Renal pelvis (tissue), 12 donors: ENCODE measurements at places on chromosomes 16 and 17.

DNA sequence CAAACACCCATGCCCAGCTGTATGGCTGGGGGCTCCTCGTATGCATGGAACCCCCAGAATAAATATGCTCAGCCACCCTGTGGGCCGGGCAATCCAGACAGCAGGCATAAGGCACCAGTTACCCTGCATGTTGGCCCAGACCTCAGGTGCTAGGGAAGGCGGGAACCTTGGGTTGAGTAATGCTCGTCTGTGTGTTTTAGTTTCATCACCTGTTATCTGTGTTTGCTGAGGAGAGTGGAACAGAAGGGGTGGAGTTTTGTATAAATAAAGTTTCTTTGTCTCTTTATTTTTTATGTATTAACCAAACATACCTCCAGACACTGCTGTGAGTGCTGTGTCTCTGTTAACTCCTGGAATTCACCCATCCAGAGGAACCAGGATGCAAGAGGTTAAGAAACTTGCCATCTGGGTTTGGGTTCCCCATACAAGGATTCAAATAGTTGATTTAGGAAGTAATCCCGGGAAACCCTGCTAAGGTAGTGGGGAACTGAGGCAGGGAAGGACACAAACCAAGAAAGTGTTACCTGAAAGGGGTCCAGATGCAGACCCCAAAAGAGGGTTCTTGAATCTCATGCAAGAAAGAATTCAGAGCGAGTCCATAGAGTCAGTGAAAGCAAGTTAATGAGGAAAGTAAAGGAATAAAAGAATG lies 37.4 kb upstream of the IL21R start:
- no peak for DNase-seq

GRCh38 chr16:8407351-8407750 lies 183.0 kb downstream of the TMEM114 start:
- no peak for DNase-seq

GRCh38 chr17:31918701-31919128 lies 17.2 kb upstream of the UTP6 start:
- no peak for DNase-seq

DNA sequence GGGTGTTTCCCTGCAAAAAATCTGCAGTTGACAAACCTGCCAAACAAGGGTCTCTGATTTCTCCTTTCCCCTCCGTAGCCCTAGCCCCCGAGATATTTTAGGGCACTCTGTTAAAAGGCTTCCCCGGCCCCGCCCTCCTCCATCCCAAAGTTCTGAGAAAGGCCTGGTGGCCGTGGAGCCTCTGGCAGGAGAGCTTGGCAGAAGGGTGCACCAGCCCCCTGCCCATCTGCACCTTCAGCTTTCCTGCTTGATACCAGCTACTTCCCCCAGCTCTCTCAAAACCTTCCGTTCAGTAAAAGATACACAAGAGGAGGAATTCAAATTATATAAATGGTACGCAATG lies 711 bp upstream of the CANT1 start:
- DNase-seq: no peak

DNA sequence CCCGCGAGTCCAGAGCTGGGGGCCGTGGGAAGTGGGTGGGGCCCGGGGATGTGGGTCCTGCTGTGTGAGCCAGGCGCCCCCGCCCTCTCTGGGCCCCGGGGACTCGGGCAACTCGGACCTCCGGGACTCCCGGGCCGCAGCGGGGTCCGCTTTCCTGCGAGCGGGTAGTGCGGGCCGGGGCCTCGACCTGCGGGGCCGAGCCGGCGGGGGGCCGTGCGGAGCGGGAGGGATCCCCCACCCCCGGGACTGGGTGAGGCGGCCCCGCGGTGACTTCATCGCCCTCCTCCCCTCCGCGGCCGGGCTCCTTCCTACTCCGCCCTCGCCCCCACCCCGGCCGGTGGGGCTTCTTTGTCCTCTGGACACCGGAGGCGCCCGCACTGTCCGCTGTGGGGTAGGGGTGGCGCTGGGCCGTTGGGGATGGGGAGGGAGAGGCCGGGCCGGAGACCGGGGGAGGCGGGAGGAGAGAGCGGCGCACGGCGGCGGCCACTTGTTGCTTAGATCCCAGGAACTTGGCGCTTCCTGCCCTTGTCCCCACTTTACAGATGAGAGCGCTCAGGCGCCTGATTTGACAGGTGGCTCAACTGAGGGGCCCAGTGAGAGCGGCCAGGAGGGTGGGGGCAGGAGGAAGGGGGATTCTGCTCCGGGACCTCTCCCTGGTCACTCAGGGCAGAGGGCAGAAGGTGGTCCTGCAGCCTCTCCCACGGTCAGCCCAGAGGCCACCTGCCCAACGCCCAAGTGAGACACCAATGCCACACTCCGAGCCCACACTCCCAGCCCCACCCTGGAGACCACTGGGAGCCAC lies 874 bp downstream of the CMTM3 start:
- DNase-seq: peak; percentile 47

DNA sequence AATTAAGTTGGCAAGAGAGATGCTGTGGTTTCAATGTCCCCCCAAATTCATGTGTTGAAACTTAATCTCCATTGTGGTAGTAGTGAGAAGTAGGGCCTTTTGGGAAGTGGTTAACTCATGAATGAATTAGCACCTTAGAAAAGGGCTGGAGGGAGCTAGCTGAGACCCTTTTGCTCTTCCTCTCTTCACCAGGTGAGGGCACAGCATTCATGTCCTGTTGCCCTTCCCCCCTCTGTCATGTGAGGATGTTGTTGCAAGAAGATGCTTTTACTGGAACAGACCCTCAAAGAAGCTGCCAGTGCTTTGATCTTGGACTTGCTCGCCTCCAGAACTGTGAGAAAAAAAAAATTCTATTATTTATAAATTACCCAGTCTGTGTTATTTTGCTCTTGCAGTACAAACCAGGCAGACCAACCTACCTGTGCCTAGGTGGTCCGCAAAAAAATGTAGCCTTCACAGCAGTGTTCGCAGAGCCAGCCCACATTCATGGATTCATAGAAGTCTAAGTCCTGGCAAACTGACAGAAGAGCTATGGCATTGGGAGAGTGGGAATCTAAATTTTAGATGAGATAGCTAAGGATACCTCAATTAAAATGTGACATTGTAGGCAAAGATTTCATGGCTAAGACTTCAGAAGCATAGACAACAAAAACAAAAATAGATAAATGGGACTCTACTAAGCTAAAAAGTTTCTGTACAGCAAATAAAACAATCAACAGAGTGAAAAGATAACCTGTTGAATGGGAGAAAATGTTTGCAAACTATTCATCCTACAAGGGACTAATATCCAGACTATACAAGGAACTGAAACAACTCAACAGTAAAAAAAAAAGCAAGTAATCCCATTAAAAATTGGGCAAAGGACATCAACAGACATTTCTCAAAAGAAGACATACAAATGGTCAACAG lies 32.0 kb upstream of the ABCA5 start:
- no peak for DNase-seq

GRCh38 chr17:57068222-57068658 lies 16.8 kb upstream of the AKAP1 start:
- no peak for DNase-seq

GRCh38 chr17:50153650-50154575 lies 3.4 kb upstream of the PPP1R9B start:
- no peak for DNase-seq

DNA sequence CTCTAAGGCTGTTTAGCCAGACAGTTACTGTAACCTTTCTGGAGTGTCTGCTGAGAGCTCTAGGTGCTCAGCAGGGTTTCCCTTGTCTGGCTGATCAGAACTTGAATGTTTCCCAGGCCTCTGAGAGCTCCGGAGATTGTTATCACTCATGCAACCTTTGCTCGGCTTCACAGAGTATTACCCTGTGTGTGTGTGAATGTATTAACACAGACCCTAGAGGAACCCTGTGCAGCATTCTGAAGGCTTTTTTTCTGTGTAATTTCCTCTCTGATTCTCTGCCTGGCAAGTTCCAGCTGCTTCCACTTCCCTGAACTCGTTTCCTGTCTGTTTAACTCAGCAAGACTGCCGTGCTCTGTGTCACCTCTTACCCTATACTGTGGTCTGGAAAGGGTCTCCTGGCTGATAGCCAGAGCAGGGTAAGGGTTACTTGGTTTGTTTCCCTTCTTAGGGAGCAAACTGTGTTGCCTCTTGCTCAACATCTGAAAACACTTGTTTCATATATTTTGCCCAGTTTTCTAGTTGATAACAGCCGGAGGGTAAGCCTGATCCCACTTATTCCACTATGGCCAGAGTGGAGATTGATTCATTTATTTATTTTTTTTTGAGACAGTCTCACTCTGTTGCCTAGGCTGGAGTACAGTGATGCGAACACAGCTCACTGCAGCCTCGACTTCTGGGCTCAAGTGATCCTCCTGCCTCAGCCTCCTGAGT lies 21.7 kb downstream of the PRMT7 start:
- peak; percentile 58 for DNase-seq

DNA sequence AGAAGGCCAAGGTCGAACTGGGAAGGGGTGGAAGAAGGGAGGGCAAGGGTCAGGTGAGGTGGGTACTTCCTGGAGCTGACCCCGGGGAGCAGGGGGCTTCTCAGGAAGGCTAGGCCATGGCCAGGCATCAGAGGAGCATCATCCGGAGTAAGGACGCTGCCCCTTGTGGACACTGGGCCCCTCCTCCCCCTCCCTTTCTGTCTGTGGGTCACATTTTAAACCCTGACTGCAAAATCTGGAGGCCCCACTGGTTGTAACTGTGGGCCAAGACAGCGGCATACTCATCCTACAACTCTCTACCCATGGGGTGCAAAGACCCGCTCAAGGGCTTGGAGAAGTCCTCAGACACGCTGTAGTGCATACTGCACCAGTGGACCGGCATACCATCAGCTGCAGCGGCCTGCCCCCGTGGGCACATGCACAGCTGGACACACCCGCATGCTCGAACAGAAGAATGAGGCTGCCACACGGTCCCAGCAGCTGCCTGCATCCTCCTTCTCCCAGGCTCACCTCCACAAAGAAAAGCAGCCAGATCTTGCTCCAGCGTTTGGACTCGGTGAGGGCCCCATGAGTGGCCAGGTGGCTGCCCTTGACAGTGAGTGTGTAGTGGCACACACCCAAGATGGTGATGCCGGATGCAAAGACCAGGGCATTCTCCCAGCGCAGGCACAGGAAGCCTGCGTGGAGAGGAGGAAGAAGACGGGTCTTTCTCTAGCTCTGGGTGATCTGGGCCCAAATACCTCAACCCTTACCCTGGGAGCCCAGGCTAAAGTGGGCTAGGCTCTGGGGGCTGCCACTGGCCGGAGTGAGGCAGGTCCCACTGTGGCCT lies 1.2 kb downstream of the FADS6 start:
- no peak for DNase-seq

GRCh38 chr17:78174870-78175642 lies 6.7 kb downstream of the SYNGR2 start:
- no peak for DNase-seq

GRCh38 chr17:37708008-37708615 lies 36.7 kb downstream of the HNF1B start:
- peak; percentile 33 for DNase-seq

DNA sequence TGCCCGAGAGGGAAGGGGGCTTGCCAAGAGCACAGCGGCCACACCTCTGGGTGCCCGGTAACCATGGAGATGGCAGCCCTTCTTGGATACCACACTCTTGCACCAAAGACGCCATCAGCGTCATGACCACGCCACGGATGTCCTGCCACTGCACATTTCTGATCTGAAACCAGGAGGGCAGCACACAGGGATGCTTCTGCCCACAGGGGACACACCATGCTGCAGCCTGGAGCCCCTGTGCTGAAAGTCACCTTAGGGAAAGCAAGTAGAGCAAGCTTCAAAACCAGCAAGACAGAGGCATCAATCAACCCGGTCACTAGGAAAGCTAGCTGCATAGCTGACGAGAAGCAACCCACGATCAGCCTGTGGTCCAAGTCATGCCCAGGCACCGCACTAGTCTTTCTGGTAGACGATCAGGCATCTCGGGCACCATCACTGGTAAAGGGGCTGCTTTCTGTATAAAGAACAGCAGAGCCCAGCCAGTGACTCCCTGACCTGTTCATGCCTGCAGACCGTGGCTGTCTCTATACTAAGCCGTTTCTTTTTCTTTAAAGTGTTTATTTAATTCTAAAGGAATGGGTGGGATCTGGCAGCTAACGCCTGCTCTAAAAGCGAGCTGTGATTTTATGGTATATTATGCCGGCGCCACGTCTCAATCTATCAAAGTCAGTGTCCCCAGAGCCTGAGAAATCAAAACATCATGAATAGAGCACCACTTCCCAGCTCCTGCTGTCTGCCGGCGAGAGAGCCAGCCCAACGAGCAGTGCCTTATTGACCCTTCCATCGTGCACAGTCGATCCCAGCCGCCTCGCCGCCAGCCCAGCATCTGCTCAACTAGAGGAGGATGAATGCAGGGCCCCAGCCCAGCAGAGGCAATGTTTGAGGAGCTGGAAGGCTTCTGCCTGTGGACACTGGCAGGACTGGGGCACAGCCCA lies 244.7 kb downstream of the RBFOX3 start:
- peak; percentile 22 for DNase-seq

DNA sequence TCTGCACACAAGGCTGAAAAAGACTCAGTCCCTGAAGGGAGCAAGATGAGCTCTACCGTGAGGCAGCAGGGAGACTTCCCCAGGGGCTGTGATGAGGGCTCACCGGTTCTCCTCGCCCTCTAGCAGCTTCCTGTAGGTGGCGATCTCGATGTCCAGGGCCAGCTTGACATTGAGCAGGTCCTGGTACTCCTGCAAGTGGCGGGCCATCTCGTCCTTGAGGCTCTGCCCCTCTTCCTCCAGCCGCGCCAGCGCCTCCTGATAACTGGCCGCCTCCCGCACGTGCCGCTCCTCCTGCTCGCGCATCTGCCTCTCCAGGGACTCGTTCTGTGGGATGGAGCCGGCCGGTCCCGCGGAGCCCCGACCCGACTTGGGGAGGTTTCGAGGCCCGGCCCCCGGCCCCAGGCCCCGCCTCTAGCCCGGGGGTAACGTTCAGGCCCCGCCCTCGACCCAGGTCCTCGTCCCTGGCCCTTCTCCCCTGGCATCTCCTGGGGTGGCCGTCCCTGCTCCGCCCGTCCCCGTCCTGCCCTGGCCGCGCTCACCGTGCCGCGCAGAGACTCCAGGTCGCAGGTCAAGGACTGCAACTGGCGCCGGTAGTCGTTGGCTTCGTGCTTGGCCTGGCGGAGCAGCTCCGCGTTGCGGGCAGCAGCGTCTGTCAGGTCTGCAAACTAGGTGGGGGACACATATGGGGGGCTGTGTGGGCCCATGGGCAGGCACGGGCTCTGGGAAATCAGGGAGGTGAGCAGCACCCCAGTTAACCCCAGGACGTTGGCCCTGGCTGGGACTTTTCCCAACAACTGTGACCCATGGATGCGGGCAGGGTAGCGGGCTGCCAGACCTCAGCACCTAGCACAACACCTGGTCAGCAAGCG lies 3.9 kb downstream of the GFAP start:
- peak; percentile 57 for DNase-seq

- DNase-seq: no peak
Measured at GRCh38 chr17:80363120-80363515, 51.8 kb upstream of the ENDOV start.

- no peak for DNase-seq
Measured at GRCh38 chr17:48548523-48549280, 3.8 kb upstream of the HOXB2 start.
